ENCODE measurements at places on chromosomes 16 and 17. TPM values are rescaled to one million over a fixed set of nuclear protein-coding genes. Genes with fewer than 3 reads are reported as not detected.

DNA sequence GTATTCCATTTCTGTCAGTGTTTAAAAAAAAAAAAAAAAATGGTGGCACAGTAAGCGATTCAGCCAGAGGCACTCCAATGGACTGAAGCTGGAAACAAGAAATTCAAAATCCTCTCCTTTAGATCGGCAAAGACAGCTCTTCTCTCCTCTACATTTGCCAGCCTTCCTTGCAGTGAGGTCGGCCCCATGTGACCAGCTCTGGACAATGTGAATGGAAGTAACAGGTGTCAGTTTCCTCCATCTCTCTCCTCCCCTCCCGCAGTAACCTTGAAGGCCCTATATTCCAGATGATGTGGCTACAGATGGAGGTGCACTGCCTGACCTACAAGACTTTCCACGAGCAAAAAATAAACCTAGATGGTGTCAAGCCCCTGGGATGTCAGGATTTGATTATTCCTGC lies 15.0 kb downstream of the CUEDC1 start:
- no peak for DNase-seq

- DNase-seq = peak; percentile 11
Measured at GRCh38 chr17:19270704-19271611, 33.8 kb downstream of the EPN2 start.

DNA sequence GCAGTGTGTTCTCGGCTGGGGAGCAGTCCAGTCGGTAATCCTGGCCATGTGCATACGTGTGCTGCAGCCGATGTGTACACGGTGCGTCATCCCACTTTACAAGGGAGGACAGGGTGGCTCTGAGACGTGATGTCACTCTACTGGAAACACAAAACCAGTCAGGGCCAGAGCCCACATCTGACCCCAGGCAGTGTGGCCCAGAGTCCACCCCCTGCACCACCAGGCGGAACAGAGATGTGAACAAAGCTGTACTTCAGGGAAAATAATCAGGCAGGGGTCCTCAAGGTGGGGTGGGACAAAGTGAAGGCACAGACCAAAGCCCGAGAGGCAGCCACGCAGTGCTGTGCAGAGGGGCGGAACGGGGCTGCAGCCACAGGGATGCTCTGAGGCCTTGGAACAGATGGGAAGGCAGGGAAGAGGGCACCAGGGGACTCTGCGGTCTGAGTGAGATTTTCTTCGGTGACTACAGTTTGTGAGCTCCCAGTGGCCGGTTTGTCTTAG lies 181.5 kb downstream of the ZNF423 start:
- no peak for DNase-seq

DNA sequence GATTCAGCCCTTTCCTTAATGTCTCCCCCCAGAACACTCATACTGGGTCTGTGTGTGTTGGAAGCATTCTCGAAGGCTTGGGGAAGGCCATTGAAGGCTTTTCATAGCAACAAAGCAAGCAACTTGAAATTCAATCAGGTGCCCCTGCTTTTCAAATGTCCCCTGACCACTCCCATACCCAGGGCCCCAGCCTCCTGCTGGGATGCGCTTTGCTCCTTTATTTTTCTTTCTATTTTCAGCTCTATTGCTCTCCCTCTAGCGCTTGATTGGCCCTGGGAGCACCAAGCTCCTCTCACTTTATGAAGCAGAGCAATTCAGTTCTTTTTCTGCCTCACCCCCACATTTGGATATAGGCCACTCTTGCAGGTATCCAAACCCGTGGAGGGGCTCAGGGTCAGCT lies 92.0 kb downstream of the WSCD1 start:
- no peak for DNase-seq

MYLK3 gene
- not detected for polyA plus RNA-seq

DNA sequence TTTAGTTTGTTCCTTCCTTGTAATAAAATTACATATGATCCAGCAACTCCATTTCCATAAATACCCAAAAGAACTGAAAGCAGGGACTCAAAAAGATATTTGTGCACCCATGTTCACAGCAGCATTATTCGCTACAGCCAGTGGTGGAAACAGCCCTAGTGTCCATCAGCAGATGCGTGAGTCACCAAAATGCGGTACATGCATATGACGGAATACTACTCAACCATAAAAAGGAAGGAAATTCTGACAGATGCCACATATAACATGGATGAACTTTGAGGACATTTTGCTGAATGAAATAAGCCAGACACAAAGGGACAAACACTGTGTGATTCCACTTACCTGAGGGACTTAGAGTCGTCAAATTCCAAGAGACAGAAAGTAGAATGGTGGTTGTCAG lies 9.1 kb upstream of the SLC47A2 start:
- DNase-seq = no peak

AOC2 gene
- 0.65 TPM for polyA plus RNA-seq

DNA sequence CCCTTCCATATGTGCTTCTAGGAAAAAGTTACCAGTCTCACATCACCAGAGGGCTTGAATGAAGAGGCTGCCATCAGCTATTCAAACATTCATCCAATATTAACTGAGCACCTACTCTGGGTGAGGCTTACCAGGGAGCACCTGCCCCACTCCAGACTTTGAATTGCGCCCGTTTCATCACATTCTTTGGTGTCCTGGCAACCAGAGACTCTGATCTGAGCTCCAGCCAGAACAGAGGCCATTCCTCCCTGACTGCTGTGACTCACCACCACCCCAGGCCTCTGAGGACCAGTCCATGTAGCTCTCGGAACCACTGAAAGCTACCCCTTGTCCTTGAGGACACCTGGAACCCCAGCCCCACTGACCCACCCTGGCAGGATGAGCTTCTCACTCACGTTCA lies at the start of gene C16orf96:
C16orf96 (plus strand) TSS at position 229 of the 400 bp plus-strand sequence; CDS start at position 379, 150 bp downstream.
- DNase-seq = no peak

- DNase-seq = peak; percentile 80
Measured at GRCh38 chr17:81601525-81602120, 35.3 kb downstream of the NPLOC4 start.

DNA sequence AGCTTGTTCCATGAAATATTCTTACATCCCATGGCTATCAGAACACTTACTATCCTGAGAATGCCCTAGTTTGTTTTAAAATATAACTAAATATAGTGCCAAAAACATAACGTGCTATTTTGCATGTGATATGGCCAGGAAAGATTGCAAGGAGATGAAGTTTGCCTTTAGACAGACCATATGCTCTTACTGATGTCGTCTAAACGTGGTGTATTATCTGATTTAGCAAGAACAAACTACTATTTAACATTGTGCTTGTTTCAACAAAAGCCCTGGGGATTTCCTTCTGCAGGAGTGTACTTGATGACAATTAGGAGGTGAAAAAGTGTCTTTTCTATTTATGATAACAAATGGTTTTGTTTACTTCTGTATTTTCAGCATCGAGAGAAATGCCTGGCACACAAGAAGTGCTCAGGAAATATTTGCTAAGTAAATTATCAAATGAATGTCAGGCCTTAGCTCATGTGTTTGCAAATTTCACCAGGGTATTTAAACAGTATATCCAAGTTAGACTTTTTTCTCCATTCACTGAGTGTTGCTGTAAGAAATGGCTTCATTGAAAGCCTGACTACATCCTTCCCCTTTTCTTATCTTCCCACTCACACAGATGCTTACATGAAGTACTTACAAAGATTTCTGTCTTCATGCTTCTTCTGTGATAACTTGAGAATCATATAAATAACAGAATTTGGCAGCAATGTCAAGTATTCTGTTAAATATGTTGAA lies 1033.6 kb downstream of the CDH8 start:
- no peak for DNase-seq

GAS2L2 gene
- not detected for polyA plus RNA-seq

DNA sequence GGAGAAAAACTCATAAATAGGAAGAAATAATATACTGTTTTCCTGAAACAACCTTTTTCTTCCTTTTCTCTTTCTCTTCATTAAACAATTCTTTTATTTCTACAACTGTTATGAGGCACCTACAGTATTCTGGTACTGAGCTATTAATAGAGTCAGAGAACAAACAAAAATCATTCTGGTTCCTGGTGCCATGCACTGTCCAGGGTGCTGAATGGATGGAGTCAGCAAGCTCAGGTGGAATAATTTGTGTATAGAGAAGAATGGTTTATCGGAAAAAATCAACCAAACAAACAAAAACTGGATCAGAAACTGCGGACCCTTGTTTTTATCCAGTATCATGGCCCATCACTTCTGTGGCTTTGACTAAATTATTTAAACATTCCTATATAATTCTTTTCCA lies 430.3 kb upstream of the GOT2 start:
- peak; percentile 15 for DNase-seq

WIPF2 gene
- polyA plus RNA-seq = 8.4 TPM

GRCh38 chr17:40597556-40598300 lies 32.5 kb upstream of the CCR7 start:
- no peak for DNase-seq

DNA sequence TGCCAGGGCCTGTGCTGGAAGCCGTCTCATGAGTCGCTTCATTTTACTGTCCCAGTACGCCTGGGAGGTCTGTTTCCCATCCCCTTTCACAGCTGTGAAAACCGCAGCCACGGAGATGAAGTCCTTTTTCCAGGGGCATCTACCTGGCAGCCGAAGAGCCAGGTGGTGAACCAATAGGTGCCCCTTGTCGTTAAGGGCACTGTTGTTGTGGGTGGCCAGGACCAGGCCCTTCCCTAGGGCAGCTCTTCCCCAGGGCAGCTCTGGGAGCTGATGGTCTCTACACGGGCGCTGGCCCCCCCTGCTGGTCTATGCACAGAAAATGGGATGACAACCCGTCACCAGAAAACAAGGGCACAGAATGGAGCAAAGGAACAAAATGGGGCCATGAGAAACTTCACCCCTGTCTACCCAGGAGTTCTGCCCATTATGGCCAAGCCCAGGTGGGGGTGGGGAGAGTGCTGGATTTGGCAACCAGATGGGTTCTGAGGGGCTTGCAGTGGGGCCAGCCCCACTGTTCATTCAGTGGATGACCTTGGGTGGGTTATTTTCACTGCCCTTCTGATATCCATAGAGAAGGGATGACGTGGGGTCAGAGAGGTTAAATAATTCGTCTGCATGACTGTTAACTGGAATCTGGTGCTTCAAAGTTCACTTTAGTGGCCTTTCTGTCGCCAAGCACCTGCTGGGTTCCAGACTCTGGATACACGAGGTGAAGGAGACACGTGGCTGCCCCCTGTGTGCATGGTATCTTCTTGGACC lies 11.5 kb downstream of the RMI2 start:
- DNase-seq = peak; percentile 51

PABPN1L gene
- polyA plus RNA-seq = not detected

C16orf96 gene
- not detected for polyA plus RNA-seq

- no peak for DNase-seq
Measured at GRCh38 chr17:49260817-49261291, 30.3 kb upstream of the PHOSPHO1 start.

GRCh38 chr17:58760248-58760647 lies 4.6 kb downstream of the PPM1E start:
- DNase-seq = no peak

TBC1D3K gene
- polyA plus RNA-seq = not detected

DNA sequence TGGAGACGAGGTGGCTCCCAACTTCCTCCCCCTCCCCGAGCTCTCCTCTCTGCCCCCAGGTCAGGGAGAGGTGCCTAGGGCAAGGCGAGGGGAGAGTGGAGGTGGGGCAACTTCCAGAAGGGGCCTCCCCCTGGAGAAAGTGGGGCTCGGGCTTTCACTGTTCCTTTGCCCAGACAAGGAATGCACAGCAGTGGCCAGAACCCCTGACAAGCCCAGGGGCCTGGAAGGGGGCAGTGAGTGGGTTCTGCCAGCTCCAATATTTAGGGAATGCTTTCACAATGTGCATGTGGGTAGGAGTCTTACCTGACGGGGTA lies 11.7 kb upstream of the SP2 start:
- no peak for DNase-seq

All from endothelial cell of umbilical vein (primary cell).